ENCODE measurements at places on chromosomes 7 and 10.

DNA sequence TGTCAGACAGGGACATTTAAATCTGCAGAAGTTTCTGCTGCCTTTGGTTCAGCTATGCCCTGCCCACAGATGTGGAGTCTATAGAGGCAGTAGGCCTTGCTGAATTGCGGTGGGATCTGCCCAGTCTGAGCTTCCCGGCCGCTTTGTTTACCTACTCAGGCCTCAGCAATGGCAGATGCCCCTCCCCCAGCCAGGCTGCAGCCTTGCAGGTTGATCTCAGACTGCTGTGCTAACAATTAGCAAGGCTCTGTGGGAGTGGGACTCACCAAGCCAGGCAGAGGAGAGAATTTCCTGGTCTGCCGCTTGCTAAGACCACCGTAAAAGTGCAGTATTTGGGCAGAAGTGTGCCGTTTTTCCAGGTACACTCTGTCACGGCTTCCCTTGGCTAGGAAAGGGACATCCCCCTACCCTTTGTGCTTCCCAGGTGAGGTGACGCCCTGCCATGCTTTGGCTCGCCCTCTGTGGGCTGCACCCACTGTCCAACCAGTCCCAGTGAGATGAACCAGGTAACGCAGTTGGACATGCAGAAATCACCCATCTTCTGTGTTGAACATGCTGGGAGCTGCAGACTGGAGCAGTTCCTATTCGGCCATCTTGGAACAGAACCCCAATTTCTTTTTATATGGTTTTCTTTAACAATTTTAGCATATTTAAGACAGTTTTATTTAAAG lies 28.4 kb upstream of the VWDE start:
- no peak for DNase-seq

GRCh38 chr10:12511651-12512050 lies 162.3 kb downstream of the CAMK1D start:
- DNase-seq = no peak

DNA sequence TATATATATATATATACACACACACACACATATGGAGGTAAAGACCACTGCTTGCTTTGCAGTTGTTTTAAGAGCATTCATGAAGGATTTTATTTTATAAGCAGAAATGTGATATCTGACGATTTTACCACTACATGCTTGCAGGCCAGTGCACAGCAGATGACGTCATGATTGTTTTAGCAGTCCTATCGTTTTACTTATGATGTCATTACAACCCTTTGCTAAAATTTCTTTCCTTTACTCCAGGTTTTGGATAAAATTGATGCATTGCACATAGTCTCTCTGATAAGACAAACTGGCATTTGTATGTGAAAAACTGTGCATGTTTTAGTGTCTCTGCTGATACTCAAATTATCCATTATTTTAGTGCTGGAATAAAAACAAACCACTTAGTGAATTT lies 9.2 kb downstream of the EGFR start:
- no peak for DNase-seq

DNA sequence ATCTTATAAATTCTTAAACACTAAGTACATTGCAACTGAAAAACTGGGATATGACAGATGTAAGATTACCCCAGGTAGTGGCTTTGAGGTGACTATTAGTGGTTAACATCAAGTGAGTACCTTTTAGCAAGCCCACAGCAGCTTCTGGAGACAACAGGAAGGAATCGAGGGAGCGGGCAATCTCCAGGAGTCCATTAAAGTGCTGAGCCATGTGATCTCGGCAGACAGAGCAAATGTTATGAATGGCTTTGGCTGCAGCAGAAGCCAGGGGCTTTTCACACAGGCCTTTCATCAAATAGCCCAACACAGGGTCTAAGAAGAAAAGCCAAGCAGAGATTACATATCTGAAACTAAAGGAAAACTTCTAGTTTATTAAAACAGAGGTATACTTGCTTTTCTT lies 48.9 kb downstream of the IRF5 start:
- DNase-seq = no peak

DNA sequence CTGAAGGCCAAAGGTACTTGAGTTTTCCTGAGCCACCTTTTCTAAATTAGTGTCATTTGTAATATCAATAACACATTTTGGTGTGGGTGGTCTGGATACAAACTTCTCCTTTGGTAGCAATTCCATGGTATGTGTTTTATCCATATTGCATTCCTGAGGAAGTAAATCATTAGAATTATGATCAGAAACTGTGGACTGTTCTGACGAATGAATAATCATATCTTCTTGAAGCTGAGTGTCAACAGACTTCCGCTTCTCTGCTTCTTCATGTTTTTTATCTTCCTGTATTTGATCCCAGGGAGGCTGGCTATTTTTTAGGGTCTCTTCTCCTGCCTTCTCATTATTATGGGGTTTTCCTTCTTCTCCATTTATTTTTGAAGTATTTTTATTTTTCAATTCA lies 81.4 kb downstream of the NRBF2 start:
- no peak for DNase-seq

- peak; percentile 86 for DNase-seq
These were observed 159.5 kb upstream of the AGR3 start for GRCh38 chr7:17041324-17041723.

- DNase-seq = no peak
These were observed 27.9 kb upstream of the HNRNPH3 start for GRCh38 chr10:68303849-68304412.

DNA sequence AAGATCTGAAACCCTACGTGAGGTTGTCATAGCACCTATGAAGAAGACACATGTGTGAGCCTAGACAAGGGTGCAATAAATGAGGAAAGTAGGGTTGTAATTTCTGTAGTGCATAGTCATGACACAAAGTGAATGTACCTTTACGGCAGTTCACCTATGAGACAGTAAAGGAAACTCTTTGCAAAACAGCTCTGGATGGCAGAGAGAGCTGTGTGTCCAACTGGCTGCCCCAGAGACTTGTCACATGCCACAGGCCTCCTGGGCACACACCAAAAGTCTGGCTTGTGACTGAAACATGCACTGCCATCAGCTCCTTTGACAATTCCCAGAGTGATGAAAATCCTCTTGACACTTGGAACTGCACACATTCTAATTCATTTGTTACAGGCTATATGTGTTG lies 90.7 kb upstream of the NAMPT start:
- no peak for DNase-seq

GRCh38 chr10:14385596-14386593 lies 55.2 kb upstream of the FRMD4A start:
- no peak for DNase-seq

DNA sequence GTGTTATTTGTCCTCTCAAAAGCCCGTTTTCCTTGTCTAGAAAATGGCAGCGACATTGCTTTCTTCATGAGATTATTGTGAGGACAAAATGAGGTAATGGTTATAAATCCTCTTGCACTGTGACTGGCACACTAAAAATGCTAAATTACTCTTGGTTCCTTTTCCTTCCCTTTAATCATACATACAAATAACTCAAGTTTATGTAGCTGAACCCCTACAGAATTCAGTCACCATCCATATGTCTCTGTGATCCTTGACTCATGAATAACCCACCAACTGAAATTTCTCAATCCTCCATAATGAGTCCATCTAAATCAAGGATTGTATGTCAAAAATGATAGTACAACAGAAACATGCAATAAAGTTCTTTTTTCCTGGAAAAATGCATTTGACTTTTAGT lies 71.3 kb upstream of the VWC2 start:
- no peak for DNase-seq
